NCI-H1105 (cell line): ENCODE measurements at places on chromosomes 2 and 18.

DNA sequence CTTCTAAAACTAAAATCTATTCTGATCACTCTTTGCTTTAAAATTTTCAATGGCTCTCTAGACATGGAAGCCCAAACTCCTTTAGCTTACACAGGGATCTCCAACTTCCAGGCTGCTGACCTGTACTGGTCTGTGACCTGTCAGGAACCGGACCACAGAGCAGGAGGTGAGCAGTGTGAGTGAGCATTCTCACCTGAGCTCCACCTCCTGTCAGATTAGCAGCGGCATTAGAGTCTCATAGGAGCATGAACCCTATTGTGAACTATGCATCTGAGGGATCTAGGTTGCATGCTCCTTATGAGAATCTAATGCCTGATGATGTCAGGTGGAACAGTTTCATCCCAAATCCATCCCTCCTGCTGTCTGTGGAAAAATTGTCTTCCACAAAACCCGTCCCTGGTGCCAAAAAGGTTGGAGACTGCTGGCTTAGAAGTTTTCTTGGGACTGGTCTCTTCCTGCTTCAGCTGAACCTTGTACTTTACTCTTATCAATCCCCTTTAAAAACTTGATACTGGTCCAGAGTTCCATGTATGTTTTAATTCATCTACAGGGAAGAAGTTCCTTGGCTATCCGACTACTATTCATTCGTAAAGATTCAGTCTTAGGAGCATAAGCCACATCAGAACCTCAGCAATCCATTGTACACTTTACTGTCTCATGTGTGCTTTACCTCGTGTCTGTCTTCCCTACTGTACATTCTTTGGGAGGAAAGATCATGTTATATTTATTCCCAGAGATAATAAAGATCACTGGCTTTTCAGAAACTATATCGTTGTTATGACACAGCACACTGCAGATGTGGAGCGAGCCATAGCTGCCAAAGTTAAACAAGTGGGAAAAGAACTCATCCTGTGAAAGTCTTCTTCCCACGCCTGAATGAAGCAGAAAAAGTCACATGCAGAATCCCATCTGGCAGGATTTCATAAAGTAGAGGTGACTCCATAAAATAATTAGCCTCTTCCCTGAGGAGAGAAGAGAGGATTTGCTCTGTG, 183.8 kb downstream of the LRATD1 start:
- DNase-seq: no peak

GRCh38 chr2:96934831-96935540, 51.4 kb downstream of the FAM178B start:
- no peak for DNase-seq

DNA sequence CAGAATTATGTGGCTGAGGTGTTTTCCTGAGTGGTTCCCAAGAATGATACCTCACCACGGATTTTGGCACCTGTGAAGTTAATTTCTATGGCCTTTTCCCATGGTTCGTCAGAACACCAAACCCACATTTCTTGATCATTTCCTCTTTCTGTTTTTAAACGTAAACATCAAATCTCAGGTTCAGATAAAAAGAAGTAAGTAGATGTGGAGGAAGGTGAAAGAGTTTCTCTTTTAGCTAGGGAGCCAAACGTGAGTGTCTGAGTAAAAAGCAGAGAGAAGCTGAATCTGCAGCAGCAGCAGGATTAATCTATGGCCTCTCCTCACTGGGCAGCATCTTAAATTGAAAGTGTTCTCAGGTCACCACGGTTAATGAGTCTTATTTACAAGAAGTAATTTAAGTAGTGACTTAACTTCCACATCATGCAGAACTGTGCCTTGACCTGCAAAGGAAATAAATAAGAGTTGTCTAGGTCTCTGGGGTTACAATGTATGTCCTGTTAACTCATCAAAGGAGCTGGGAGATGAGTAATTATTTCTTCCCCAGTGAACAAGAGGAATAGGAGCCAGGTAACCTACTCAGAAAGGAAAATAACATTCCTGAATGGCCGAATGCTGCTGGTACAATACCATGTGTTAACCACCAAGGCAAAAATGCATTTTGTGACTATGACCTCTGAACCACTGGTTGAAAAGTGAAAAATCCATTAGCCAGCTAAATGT, 139.6 kb upstream of the NETO1 start:
- no peak for DNase-seq

- no peak for DNase-seq
Observed at GRCh38 chr18:68221111-68221724, 493.7 kb downstream of the TMX3 start.

DNA sequence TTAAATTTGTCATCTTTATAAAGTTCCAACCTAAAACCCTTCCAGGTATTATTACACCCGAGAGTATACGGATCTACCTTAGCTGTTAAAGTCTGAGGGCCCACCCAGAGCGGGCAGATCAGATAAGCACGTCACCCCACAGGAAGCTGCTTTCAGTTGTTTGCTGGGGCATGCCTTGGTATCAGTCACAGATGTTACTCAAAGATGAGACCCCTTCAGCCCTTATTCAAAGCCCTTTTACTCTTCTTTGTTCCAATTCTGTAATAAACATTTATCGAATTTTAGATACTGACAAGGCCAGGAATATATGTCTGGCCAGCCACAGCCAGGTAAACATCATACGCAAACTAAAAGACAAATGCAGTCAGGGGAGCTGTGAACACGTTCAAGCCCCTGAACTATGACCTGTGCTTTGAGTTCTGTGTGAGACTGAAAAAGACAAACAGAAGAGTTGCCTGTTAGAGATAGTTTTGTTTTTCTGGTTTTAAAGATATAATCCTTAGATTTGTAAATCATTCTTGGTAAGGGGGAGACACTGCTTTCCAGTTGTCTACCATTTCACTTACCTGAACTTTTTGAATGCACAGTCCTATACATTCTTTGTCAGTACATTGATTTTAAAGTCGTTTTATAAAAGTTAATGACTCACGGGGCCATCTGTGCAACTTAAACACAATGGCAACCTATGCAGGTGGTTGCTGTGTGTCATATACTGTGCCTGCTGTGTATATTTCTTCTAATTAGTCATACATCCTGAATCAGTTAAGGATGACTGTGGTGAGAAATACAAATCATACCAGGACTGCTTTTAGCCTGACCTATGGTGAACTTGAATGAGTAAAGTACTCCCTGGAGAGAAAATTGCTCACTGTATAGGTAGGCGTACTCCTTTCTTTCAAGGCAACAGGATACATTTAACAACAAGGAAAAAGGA, 100.5 kb upstream of the ITPRID2 start:
- DNase-seq: no peak

GRCh38 chr18:79513381-79514081, 117.8 kb downstream of the NFATC1 start:
- DNase-seq: no peak

DNA sequence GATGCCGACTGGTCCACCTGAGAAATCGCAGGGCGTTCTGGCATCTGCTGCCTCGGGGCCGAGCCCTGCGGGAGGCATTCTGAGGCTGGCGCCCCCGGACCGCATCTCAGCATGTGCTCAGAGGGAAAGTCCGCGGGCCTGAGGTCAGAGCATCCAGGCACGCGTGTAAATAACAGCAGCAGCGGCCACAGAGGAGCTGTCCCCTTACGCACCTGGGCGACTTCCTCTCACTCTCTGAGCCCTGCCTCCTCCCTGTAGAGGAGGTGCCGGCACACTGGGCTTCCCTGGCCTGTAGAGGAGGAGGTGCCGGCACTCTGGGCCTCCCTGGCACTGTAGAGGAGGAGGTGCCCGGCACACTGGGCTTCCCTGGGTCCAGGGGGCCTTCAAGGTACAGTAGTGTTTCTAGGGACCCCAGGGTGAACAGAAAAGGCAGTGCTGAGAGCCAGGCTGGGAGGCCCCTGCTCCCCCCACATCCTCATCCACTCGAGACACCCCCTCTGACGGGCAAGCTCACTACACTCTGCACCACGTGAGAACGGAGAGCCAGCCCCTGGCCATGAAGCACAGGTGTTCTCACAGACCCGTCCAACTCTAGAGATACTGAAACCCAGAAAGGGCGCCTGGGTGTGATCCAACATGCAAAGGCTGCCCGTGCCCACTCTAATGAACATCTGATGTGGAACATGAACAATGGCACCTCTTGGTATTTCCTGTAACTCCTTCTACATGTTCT, 263.5 kb downstream of the HDAC4 start:
- no peak for DNase-seq

GRCh38 chr18:57984490-57985115, 59.4 kb upstream of the NEDD4L start:
- peak; percentile 92 for DNase-seq

DNA sequence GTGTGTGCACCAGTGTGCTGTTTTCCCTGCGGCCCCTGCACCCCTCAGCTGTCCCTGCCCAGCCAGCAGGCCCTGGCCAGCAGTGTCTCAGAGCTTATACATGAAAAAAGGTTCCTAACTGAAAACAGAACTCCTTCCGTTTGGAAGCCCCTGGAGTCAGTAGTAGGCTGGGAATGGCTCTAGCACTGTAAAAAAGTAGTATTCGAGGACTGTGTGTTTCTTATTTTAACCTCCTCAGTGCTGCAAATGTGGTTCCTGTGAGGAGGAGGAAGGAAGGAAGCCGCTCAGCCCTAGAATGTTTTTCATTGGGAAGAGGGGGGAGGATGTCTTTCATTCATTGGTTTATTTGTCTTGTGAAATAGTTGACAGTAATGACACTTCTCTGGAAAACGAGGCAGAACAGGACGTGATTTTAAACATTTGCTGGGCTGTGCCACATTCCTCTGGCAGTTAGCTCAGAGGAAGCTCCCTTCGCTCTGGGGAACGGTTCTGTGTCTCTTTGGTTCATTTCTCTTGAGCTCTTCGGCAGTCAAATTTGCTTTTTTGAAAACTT, 103.5 kb downstream of the SPTBN1 start:
- DNase-seq: no peak

DNA sequence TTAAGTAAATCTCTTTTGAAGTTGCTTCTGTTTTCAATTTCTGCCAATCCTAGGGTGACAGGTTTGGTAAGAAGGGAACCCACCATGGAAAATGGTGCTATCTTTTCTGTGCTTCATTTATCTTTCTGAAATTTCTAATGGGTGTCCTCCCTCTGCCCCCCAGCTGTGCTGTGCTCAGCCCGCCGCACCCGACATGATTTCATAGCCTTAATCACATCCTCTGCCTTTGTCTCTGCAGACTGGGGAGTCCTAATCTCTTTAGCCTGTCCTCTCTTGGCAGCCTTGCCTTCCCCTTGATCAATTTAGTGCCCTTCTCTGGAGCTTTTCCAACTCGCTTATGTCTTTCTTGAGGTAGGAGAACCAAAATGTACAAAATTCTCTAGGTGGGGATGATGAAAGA, 49.3 kb downstream of the DNMT3A start:
- no peak for DNase-seq

DNA sequence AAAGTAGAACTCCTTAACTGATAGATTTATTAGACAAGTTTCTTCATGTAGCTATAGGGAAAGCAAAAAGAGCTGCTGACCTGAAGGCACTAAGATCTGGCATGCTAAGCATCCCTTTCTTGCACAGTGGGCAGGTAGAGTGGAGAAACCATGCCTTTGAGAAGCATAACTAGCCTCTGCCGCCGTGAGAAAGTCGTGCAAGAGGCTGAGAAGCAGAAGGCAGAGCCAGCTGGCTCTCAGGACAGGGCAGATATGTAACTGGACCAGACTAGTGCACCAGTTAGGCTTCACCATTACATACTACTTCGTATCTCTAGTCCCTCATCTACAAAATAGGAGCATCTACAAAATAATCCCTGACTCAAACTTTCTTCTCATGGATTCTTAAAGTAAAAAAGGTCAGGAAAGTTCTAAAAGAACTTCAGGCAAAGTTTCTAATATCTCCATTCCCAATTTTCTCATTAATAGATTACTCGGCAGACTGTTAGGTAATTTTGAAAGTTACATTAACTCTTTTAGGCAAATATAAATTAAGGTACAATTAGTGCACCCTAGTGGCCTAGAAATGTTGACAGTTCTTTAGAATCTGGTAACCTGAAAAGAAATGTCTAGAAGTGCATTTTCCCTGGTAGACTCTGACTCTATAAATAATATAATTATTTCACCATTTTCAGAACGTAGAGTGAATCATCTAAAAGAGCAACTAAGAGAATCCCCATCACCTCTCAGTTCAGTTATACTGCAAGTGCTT, 10.3 kb downstream of the ERBB4 start:
- DNase-seq: no peak

GRCh38 chr2:120683081-120683480, 52.6 kb upstream of the GLI2 start:
- no peak for DNase-seq

GRCh38 chr2:237546040-237546875, 20.1 kb upstream of the PRLH start:
- DNase-seq: no peak

- DNase-seq: no peak
Observed at GRCh38 chr18:60639836-60640235, 267.3 kb upstream of the MC4R start.

DNA sequence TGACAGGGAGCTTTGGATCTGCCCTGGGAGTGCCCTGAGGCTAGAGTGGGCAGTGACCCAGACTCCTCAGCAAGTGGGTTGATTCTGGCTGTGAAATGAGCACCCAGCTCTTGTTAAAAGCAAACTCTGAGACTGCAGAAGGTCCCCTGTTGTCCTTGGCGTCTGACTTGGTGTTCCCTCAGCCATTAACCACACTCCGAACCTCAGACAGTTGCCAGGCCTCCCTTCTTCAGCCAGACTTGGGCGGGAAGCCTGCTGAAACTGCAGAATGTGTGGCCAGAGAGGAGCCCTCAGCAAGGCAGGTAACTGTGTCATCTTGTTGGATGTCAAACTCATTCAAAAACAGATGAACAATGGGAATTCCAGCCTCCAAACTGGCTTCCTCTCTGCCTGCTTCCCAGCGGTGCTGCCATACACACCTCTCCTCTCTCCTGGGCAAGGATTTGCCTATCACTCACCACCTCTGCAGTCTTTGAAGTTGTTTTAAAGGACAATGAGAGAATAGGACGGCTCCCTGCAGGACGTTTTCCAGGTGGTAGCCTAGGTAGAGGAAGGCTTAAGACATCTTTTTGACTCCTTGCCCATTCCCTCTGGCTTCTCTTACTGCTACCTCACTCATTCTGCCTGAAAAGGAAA, 38.9 kb upstream of the B3GNT2 start:
- DNase-seq: no peak
